Activated CD4-positive, alpha-beta T cell treated with anti-CD3 and anti-CD28 coated beads for 36 hours (primary cell): ENCODE measurements at places on chromosomes 7 and 10. TPM values are rescaled to one million over a fixed set of nuclear protein-coding genes. Genes with fewer than 3 reads are reported as not detected.

DNA sequence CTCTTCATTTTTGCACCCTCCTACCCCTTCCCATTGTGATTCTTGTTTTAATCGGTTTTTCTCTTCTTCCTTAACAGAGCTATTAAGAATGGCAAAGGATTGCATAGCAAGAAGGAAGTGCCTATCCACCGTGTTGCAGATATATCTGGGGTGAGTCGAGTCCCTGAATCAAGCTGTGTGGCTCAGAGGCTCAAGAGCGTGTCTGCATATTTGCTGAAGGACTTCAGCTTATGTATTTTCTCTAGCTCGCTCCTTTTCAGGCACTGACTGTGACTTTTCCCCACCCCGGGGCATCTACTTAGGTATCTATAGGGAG is 126.6 kb downstream of the LRRC4 start:
- no peak overlapping the region for H3K4me3 ChIP-seq
- H3K27ac ChIP-seq = peak overlapping the region; percentile 53
- H3K4me1 ChIP-seq = peaks cover 66% of the 10 kb centered on the region
- H3K36me3 ChIP-seq = peaks cover 40% of the 10 kb centered on the region
- H3K27me3 ChIP-seq = no peaks in the 10 kb centered on the region
- DNase-seq = no peak

PON1 gene
- total RNA-seq = not detected

DNA sequence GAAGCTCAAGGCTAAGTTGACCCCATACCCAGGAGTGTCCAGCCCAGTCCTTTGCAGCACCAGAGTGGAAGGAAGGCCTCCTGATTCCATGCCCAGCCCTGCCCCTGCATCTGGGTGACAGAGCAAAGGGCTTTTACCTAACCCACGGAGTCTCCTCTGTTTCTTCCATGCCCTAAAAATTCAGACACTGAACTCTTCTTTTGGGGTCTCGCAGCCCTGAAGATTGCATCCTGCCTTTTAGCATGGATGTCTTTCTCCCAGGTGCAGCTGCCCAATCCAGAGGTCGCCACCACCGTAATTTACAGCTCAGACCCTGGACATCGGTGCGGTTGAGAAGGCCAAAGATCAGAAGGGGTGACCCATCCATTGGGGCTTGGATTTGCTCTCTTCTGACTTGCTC is 50.8 kb downstream of the CXCL12 start:
- DNase-seq = no peak
- peaks cover 4% of the 10 kb centered on the region for H3K27me3 ChIP-seq
- no peaks in the 10 kb centered on the region for H3K36me3 ChIP-seq
- H3K4me1 ChIP-seq = no peaks in the 10 kb centered on the region

GRCh38 chr7:16007911-16008310 is 321.4 kb upstream of the MEOX2 start:
- no peaks in the 10 kb centered on the region for H3K4me1 ChIP-seq
- H3K36me3 ChIP-seq = no peaks in the 10 kb centered on the region
- no peak for DNase-seq
- no peak overlapping the region for H3K27ac ChIP-seq
- no peak overlapping the region for H3K4me3 ChIP-seq

- DNase-seq = no peak
- H3K36me3 ChIP-seq = no peaks in the 10 kb centered on the region
- H3K27me3 ChIP-seq = peaks cover 2% of the 10 kb centered on the region
- no peak overlapping the region for H3K4me3 ChIP-seq
Observed at GRCh38 chr7:94939395-94939794, 32.0 kb downstream of the PPP1R9A start.

- no peak overlapping the region for H3K4me3 ChIP-seq
- peaks cover 19% of the 10 kb centered on the region for H3K4me1 ChIP-seq
- peaks cover 16% of the 10 kb centered on the region for H3K36me3 ChIP-seq
- H3K27me3 ChIP-seq = no peaks in the 10 kb centered on the region
Observed at GRCh38 chr7:127872122-127872521, 159.1 kb downstream of the LRRC4 start.

DNA sequence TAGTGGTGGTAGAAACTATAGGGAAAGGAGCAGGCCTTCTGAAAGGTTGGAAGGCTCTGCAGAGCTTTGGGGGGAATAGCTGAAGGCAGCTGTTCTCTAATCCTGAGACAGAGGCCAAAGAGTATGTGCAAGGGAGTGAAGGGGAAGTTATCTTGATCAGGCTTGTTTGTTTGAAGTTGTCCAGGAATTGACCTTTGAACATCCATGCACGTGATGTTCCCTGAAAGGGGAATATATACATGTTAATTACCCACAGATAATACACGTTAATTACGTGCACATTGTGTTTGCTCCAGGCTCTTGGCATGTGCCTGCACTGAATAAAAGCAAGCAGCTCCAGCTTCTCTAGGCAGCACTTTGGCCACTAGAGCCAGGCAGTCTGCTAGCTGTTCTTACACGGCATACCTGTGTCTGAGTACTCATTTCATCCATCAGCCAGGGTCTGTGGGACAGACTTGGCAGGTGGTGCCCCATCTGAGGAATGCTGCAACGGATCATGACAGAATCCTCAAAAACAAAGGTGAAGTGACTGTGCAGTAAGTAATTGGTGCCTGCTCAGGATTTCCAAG is 18.0 kb upstream of the STARD3NL start:
- no peak overlapping the region for H3K4me3 ChIP-seq
- H3K4me1 ChIP-seq = no peaks in the 10 kb centered on the region
- H3K27ac ChIP-seq = no peak overlapping the region
- no peak for DNase-seq
- peaks cover 2% of the 10 kb centered on the region for H3K27me3 ChIP-seq
- no peaks in the 10 kb centered on the region for H3K36me3 ChIP-seq

C10orf67 gene
- 0.16 TPM for total RNA-seq

DNA sequence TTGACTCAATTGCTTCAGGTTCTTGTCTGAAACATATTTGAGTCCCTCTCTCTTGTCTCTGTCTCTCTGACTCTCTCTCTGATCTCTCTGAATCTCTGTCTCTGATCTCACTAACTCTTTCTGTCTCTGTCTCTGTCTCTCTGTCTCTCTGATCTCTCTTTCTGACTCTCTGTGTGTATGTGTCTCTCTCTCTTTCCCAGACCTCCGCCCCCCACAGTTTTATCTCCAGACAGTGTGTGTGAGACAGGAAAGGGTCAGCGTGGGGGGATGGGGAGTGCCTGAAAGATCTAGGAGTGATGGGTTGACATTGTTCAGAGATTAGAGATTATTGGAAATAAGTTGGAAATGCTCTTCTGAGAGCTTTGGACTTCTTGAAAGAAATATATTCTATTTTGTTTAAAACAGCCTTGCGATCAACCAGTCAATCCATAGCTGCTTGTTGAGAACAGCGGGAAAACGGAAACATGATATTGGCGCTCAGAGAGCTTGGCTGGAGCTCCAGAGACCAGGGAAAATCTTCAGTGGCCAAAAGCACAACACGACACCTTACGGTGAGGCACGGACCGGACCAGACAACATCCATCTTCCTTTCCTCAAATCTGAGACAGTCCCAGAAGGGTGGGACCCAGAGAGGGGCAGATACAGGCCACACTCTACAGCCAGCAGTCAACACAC is 35.5 kb downstream of the CALML3 start:
- H3K36me3 ChIP-seq = no peaks in the 10 kb centered on the region
- no peaks in the 10 kb centered on the region for H3K27me3 ChIP-seq
- H3K4me1 ChIP-seq = peaks cover 30% of the 10 kb centered on the region
- no peak overlapping the region for H3K4me3 ChIP-seq
- no peak for DNase-seq

PDLIM1 gene
- 0.53 TPM for total RNA-seq
